Muscle of arm (tissue), 14 donors: ENCODE measurements at places on chromosomes 7 and 10.

- no peak for DNase-seq
These were observed 9.4 kb downstream of the ACSL5 start for GRCh38 chr10:112383325-112383724.

DNA sequence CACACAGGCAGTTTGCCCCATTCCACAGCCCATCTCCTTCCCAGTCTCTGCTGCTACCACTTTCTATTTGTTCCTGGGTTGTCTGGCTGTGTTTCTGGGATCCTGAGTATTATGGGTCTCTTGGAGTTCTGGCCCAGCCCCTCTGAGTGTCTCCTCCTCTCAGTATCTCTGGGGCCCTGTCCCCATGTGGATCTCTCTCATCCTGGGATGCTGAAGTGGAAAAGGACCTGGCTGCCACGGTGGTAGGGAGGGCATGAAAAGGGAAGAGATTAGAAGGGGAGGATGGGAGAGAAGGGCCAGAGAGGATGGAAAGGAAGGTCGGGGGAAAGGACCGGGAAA, 54.5 kb upstream of the LBX1 start:
- no peak for DNase-seq

- peak; percentile 27 for DNase-seq
These were observed 817.7 kb upstream of the IGFBP3 start for GRCh38 chr7:46738796-46739195.

DNA sequence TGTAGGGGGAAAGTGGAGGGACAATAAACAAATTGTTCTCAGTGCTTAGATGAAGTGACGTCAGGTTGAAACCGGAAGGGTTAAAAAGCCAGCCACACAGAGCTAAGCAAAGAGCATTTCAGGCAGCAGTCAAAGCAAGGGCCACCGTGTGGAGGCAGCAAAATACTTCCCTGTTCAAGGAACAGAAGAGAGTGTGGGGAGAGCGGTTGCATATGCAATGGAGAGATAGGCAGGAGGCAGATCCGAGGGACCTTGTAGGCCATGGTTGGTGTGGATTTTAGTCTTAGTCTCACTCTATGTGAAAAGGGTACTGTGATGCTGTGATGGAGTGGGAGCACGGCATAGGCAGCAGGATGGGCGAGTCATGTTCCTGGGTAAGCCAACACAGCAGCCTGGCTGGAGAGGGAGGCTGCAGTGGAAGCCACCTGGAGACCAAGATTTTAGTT, 3.8 kb upstream of the STN1 start:
- DNase-seq: no peak

- no peak for DNase-seq
These were observed 68.9 kb upstream of the ST8SIA6 start for GRCh38 chr10:17523246-17523753.
